Hair follicular keratinocyte (primary cell): ENCODE measurements at places on chromosomes 7 and 10. TPM values are rescaled to one million over a fixed set of nuclear protein-coding genes. Genes with fewer than 3 reads are reported as not detected.

SPDYE16 gene
- not detected in 2 replicates for total RNA-seq

RAB19 gene
- total RNA-seq: 0.15 TPM in 1 of 2 replicates, not detected in the other

FKBP6 gene
- not detected in 2 replicates for total RNA-seq

ANKRD1 gene
- total RNA-seq: not detected in 2 replicates

SPDYE9 gene
- not detected in 2 replicates for total RNA-seq

FOXK1 gene
- 21.0 and 24.8 TPM in 2 replicates for total RNA-seq

GPAM gene
- 7.6 and 9.4 TPM in 2 replicates for total RNA-seq

HOXA3 gene
- total RNA-seq: 2.1 and 4.0 TPM in 2 replicates
